ENCODE measurements at places on chromosomes 6 and 20.

DNA sequence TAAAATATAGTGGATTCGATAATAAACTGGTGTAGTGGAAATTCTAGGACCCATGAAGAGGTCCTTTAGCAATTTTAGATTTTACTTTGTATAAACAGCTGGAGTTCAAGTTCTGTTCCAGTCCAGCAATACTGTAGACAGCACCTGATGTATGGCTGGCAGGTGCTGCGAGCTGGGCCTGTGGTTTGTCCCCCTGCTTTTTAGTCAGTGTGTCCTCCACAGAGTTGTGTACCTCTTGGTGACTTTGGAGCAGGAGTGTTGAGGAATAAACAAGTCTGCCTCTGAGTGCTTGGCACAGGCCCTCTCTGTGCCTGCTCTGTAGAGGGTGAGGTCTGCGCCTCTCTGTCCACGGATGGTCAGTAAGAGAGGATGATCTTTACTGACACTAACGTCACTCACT lies 13.8 kb downstream of the STX16 start:
- no peak for DNase-seq

GRCh38 chr6:15170126-15170525 lies 75.7 kb upstream of the JARID2 start:
- DNase-seq = no peak

GRCh38 chr6:54361734-54362133 lies 53.5 kb downstream of the TINAG start:
- DNase-seq = no peak

GRCh38 chr20:50172347-50173013 lies 18.1 kb upstream of the CEBPB start:
- peak; percentile 60 for DNase-seq

DNA sequence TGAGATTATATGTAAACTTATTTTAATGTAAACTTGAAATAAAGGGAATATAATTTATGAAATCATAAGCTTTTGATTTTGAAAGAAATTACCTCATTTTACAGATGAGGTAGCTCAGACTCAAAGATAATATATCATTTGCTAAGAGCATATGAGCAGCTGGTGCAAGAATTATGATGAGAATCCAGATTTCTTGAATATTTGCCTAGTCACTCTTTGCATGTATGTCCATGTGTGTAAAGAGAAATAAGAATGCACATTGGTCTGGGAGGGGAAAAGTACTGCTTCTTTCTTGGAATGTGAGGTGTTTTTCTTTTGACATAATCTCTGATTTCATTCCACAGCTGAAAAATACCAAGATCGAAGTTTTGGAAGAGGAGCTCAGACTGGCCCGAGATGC lies 11.1 kb upstream of the SNRNP48 start:
- no peak for DNase-seq

DNA sequence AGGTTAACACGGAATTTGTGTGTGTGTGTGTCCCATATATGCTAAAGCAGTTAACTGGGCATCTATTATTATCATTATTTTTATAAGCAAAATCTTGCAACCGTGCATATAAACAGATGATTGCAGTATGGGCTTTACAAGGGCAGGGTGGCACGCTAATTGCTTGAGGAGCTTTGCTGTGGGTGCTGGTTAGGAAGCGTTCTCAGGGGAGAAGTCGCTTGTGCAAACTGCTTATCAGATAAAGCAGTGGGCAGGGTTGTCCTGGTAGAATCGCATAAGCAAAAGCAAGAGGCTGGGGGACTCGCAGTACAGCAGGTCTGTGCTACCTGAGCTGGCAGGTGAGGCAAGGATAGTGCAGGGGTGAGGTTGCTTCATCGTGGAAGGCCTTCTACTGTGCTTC lies 9.7 kb upstream of the CCN6 start:
- no peak for DNase-seq

DNA sequence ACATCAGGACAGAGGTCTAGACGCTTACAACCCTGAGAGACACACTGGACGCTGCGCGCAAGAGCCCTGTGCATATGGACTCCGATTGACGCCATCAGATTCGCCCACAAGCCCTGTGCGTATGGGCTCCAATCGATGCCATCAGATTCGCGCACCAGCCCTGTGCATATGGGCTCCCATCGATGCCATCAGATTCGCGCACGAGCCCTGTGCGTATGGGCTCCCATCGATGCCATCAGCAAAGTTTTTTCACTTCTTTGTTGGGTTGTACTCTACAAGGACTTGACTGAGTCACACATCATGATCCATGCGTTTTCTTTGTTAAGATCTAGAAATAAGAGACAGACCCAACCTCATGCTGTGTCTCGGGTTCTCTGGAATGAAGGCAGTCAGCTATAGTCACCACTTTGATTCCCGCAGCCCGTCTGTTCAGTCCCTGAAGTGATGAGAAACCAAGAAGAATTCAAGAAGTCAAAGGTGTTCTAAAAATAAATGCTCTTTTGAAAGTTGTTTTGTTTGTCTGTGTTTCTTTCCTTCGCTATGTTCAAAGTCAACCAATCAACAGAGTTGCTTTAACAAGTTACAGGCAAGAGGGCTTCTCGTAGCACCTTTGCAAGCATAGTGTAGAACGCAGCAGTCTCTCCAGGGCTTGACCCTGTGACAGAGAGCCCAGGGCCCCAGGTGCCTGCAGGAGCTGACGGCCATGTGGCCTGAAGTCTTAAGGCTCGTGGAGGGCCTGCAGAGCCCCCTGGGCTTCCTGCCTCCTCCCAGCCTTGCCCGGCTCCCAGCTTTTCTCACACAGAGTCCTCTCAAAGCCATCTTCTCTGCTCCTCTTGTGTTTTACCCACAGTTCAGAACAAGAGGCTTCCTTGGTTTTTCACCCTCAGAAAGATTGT lies 7.9 kb downstream of the RPS6KA2 start:
- DNase-seq = no peak

GRCh38 chr6:38909015-38909730 lies 139.4 kb upstream of the GLP1R start:
- DNase-seq = no peak

DNA sequence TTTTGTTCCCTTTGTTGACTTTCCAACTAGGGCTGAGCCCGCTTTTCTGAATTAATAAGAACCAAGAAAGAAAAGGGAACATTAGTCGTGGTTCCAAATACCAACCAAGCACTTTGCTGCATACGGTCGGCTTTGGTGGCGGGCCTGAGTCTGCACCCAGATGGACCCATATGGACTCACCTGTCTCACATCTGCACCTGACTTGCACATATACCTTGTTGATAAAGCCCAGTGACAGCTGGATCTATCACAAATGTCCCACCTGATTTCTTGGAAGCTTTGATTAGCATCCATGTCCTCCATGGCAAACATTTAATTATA lies 39.0 kb downstream of the TPD52L1 start:
- DNase-seq = no peak

DNA sequence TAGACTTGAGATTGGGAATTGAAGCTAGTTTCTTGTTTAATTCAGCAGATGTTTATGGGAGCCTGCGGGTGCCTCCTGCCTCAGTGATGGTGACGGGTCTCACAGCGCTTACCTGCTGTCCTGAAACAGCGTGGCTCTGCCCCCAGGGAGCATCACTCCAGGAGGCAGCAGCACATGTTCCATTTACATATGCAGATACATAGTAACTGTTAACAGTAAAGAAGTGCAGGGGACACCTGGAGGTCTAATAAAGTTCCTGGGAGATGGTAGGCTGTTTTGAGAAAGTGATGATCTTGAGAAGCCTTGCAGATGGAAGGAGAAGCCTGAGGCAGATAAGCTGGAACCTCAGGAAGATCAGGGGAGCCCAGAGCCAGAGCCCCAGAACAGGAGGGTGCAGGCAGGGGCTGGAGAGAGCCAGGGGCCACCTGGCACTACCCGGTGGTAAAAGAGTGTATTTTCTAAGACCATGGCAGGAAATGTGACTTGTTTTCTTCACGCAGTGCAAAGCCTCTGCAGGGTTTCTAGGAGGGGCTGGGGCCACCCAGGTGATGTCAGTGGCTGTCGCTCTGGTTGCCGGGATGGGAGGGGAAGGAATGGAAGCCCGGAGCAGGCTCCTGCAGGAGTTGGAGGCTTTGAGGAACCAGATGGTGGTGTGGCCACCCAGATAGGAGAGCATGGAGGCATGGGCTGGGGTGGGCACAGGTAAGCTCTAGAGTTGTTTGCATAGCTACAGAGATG lies 24.2 kb upstream of the KIF25 start:
- DNase-seq = no peak

DNA sequence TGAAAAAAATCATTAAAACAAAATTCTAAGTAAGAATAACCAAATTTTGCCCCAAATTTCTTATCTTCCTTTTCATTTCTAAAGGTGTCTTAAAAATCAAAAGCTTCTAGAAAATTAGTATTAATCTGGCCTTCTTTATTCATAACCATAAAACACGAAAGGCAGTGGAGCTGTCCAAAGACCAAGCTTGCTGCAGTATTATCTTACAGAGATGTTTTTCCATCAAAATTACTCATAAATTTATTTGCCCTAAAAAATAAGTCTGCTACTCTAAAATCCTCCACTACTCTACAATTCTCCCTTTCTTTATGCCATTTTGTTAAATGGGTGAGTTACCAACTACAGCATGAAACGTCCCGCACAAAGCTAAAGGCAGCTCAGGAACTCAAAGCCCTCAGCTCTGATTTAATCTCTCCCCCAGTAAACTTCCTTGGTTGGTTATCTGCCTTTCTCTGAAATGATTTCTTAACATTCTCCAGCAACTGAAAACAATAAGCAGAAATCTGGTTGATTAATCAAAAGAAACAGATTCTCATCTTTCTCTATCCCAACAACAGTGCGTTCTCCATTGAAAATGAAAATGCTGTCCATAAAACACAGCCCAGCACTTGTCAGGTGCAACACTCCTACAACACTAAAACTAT lies 2.1 kb downstream of the USP49 start:
- no peak for DNase-seq

DNA sequence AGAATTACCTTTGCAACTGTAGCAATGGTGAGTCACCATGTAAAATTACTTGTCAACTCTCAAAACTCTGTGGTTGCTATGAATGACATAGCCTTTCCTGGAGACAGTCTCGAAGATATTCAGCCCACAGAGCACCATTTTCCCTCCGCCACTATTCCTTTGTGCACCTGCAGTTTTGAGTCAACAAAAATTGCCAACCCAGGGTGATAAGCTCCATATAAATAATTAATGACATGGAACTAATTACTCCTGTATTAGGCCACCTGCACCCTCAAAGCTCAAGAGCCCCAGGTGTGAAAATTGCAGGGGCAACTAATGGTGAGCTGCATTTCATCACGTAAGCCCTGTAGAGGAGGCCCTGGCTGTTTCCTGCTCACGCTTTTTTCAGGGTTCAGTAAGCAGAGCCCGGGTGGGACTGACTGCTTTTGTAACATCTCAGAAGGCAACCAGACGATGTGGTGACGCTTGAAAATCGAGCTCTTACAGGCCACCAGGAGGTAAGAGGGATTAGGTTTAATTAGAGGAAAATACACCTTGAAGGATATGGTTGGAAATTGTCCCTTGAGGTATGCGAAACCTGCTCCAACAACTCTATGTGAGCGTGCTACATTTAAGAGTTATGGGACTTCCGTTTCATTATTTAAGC lies 70.8 kb downstream of the BMP2 start:
- DNase-seq = peak; percentile 40

DNA sequence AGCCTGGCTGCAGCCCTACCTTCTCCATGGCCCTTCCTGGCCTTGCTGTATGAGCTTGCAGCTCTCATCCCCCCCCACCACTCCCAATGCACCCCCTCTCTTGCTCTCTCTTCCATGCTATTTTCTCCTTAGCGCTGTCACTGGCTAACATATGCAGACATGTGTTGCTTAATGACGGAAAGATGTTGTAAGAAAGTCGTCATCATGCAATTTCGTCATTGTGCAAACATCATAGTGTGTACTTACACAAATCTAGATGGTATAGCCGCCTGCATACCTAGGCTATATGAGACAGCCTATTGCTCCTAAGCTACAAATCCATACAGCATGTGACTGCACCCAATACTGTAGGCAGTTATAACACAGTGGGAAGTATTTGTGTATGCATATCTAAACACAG lies 27.0 kb downstream of the ANGPT4 start:
- no peak for DNase-seq

GRCh38 chr6:24692848-24693592 lies 25.9 kb downstream of the C6orf62 start:
- DNase-seq = no peak

- no peak for DNase-seq
Measured at GRCh38 chr6:40472353-40472752, 114.8 kb downstream of the LRFN2 start.

DNA sequence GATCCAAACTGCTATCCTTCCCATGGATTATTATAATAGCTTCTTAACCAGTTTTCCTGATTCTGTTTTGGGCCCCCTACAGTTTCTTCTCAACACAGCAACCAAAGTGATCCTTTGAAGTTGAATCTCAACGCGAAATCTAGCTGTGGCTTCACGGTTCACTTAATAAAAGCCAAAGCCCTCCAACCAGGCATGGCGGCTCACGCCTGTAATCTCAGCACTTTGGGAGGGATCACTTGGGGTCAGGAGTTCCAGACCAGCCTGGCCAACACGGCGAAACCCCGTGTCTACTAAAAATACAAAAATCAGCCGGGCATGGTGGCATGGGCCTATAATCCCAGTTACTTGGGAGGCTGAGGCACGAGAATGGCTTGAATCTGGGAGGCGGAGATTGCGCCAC lies 3.3 kb downstream of the RMND1 start:
- no peak for DNase-seq

GRCh38 chr20:59723108-59723500 lies 118.8 kb downstream of the PHACTR3 start:
- DNase-seq = no peak

GRCh38 chr6:69285054-69285453 lies 511.8 kb downstream of the LMBRD1 start:
- DNase-seq = no peak

GRCh38 chr6:19153270-19153980 lies 683.7 kb upstream of the ID4 start:
- no peak for DNase-seq

DNA sequence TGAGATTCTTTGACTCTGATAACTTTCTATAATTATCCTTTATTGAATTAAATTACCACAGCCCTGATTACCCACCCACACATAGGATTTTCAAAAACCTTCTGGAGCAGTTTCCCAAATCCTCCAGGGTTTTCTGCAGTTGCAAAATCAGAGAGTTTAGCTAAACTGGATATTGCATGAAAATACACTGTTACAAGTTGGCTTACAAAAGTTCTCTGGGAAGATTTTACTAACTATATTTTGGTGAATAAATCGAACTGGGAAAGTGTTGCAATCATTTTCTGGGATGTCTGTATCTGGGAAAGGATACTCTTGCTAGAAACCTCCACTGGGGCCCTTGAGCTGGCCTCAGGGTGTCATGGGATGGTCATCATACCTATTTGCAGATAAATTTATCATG lies 97.6 kb upstream of the STMND1 start:
- no peak for DNase-seq

DNA sequence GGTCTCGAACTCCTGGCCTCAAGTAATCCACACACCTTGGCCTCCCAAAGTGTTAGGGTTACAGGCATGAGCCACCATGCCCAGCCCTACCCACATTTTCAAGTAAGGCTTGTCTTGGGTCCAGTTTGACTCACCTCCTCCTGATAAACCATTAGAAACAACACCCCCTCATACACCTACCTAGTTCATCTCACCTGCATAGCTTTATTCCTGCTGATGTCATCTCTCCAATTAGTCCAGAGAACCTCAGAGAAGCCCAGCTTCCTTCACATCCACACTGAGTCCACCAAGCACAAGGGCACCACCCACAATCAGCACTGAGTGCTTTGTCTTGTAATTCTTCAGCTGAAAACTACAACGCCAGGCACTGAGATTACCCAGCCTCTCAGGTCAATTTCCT lies 35.3 kb downstream of the KIF16B start:
- no peak for DNase-seq

GRCh38 chr6:36755435-36756348 lies 58.1 kb downstream of the RAB44 start:
- DNase-seq = peak; percentile 95

- DNase-seq = no peak
Measured at GRCh38 chr6:28064272-28064671, 16.1 kb upstream of the ZNF165 start.
